ENCODE measurements at places on chromosomes 2 and 18.

DNA sequence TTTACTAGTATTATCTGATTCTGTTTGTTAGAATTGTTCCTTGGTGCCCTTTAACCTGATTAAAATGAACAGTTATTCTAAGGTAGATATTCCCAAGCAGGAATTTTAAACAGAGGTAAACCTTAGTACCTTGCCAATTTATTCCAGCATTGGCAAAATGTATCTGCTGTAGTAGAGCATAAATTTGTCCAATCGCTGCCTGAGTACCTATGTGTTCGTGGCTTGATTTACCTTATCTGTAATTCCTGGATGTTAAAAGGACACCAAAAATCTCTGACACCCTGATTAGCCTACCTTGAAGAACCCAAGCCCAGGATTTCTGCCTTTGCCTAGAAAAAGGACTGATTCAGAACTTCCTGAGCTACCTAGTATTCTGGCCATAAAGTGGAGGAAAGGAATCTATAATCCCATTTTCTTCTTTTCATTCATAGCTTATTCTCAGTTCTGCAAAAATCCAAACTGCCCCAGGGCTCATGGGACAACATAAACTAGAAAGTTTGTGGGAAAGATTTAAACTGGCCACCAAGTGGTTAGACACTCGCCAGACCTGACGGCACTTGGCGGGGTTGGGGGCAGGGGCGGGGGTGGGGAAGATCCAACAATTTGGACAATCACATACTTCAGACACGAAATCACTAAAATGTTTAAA is 16.2 kb upstream of the ZCCHC2 start:
- no peak for DNase-seq

- peak; percentile 95 for DNase-seq
These were observed at the start of gene ADAM17 for GRCh38 chr2:9555297-9556120. Gene ADAM17, minus strand, starts transcription at chr2:9555830. Its CDS starts 225 bp downstream, at chr2:9555605.

GRCh38 chr18:24190590-24190989 is 51.7 kb downstream of the CABYR start:
- DNase-seq = no peak

DNA sequence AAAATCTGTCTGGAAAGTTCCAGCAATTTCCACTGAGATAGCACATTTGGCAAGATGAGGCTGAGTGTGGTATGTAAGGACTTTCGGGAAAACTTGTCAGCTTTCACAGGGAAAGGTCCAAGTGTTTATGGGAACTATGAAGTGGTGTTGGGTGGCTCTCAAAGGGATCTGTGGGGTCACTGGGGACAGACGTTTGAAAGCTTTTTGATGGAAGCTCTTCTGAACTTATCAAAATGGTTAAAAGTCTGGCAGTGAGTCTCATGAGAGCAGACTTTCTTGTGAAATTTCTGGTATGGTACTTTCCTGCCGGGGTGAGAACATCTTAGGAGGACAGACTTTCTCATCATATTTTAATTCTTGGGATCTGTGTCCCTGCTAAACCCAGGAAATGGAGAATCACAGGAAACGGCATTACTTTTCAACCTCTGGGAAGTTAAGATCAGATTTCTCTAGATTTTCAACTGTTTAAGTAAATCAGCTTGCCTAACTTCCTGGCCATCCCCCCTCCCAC is 546.3 kb upstream of the ZEB2 start:
- DNase-seq = no peak

- peak; percentile 45 for DNase-seq
These were observed 119.5 kb upstream of the MCFD2 start for GRCh38 chr2:47034973-47035609.

GRCh38 chr2:45859682-45860081 is 208.2 kb downstream of the PRKCE start:
- DNase-seq = no peak

- DNase-seq = no peak
These were observed 291.1 kb downstream of the ARHGAP15 start for GRCh38 chr2:143420313-143420712.

GRCh38 chr2:186927867-186928191 is 78.9 kb upstream of the ZSWIM2 start:
- DNase-seq = no peak

DNA sequence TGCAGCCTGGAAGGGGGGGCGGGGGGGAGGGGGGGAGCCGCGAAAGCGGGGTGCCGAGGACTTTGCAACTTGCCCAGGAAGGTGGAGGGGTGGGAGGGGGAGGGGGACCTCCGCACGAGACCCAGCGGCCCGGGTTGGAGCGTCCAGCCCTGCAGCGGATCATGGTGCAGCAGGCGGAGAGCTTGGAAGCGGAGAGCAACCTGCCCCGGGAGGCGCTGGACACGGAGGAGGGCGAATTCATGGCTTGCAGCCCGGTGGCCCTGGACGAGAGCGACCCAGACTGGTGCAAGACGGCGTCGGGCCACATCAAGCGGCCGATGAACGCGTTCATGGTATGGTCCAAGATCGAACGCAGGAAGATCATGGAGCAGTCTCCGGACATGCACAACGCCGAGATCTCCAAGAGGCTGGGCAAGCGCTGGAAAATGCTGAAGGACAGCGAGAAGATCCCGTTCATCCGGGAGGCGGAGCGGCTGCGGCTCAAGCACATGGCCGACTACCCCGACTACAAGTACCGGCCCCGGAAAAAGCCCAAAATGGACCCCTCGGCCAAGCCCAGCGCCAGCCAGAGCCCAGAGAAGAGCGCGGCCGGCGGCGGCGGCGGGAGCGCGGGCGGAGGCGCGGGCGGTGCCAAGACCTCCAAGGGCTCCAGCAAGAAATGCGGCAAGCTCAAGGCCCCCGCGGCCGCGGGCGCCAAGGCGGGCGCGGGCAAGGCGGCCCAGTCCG is 540 bp downstream of the SOX11 start:
- peak; percentile 44 for DNase-seq

- no peak for DNase-seq
These were observed 175.1 kb downstream of the GULP1 start for GRCh38 chr2:188466761-188467160.

- DNase-seq = no peak
These were observed 166.7 kb downstream of the RIT2 start for GRCh38 chr18:42948831-42949230.

GRCh38 chr18:58788470-58788869 is 76.2 kb upstream of the ZNF532 start:
- no peak for DNase-seq

GRCh38 chr2:235381261-235381912 is 112.5 kb upstream of the AGAP1 start:
- DNase-seq = no peak

DNA sequence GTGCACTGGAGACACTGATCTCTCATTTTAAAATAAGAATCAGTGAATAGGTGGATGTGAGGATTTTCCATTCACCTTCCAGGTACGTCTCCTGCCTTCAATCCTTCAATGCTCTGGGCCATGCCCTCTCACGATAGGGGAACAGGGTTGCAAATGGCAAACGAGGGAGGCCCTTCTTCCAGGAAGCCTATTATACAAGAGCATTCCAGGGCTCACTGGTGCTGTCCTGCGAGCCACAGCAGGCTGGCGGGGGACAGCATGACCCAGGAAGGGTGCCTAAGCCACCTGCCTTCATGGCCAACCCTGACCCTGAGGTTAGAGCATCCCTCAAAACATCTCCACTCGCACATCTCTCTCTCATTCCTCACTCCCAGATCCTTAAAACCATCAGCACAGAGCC is 20.6 kb upstream of the ID2 start:
- no peak for DNase-seq

GRCh38 chr2:88471083-88471942 is 18.8 kb upstream of the FOXI3 start:
- no peak for DNase-seq

- DNase-seq = peak; percentile 14
These were observed 961 bp downstream of the RBM43 start for GRCh38 chr2:151260573-151261230.

- DNase-seq = no peak
These were observed 113.9 kb downstream of the COPS8 start for GRCh38 chr2:237199577-237199976.

DNA sequence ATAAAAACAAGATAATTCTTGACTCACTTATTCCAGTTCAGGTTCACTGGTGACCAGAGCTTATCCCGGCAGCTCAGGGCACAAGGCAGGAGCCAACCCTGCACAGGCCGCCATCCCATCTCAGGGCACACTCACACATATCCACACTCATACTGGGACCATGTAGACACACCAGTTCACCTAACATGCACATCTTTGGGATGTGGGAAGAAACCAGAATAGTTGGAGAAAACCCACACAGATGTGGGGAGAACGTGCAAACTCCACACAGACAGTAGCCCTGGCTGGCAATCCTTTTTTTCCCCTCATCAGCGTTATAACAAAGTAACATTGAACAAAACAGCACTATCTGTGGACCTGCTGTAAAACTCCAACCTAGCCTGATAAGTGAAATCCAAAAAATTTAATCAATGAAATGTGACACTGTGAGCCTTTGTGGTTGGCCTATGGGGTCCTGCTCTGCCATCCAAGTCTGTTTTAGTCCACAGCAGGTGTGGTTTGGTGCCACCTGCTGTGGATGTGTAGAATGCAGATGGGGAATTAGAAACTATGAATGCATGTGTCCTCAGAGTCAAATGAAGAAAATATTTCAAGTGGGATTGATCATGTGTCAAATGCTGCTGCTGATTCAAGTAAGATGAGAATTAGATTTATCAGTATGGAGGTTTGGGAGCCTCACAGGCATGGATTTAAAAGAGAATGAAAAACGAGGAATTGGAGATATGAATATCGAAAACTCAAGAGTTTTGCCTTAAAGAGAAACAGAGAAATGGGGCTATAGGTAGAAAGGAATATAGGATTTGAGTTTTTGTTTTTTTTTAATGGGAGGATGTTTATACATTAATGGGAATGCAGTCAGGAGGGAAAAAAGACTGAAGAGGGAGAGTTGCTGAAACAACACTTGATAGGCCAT is 47.0 kb downstream of the UGP2 start:
- DNase-seq = peak; percentile 48

GRCh38 chr2:215644233-215644897 is 208.5 kb upstream of the FN1 start:
- DNase-seq = no peak
